ENCODE measurements at places on chromosomes 11 and 22.

GRCh38 chr22:33389936-33390335, 331.8 kb upstream of the SYN3 start:
- peak; percentile 3 for DNase-seq

DNA sequence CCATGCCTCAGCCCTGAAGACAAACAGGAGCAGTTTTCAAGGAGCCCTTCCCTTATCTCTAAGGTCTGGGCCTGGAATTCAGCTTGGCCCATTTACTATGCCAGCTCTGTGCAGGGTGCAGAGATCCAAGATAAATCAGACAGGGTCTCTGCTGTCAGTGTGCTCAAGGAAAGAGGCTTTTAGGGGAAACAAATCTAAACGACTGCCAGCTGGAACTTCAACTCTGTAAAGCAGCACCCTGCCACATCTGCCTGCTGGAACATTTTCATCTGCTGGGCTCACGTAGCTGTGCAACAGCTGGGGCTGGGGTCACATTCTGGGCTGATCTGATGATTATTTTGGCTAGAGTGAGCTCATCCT, 19.8 kb upstream of the EHF start:
- no peak for DNase-seq

- DNase-seq = no peak
These were observed 10.9 kb upstream of the MRPL23 start for GRCh38 chr11:1936072-1936780.

- no peak for DNase-seq
These were observed 79.9 kb upstream of the VPREB1 start for GRCh38 chr22:22164541-22165272.

DNA sequence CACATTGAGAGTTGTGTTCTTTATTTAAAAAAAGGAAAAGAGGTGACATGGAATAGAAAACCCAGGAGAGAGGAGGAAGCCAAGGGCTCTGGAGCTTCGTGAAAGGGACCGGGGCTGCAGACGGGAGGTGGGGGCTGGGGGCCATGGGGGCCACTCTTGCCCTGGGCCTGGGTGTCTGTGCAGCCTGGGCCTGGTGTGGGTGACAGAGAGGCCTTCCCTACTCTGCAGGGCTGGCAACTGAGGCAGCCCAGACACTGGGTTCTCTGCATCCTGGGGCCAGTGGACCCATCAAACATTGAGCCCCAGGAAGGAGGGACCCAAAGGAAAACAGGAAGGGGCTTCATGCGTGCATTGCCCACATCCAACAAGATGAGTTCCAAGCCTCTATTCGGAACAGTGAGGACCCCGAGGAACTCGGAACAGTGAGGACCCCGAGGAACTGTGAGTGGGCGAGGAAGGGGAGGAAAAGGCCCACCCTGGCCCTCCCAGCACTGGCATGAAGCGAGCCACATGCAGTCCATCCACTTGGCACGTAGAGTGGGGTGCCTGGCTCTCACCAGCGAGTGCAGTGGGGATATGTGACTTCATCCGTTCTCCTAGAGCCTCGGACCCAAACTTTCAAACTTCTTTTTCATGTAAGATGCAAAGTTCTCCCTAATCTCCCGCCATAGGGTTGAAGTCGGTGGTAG, 1121.6 kb downstream of the BRD1 start:
- DNase-seq = no peak

DNA sequence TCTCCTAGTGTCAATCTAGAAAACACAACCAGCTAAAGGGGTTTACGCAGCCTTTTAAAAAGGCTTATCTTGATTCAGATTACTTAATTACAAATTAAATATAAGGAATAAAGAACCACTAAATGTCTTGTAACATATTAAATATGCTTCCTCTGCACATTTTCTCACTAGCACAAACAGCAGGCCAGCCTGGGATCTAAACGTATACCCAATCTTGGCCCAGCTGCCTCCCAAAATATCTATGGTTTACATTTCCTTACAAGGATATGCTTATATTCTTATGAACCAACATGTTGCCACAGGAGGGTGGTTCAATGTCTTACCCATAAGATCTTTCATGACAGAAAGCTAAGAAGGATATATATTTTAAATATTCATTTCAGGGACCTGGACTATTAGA, 7.7 kb downstream of the LGR4 start:
- no peak for DNase-seq

GRCh38 chr11:48172818-48173609, 43.6 kb upstream of the OR4B1 start:
- DNase-seq = peak; percentile 69

GRCh38 chr11:44573333-44573732, 7.9 kb downstream of the CD82 start:
- no peak for DNase-seq

- no peak for DNase-seq
These were observed 134.4 kb downstream of the METTL15 start for GRCh38 chr11:28242596-28242995.

GRCh38 chr11:15839061-15839460, 517.3 kb downstream of the SOX6 start:
- no peak for DNase-seq

DNA sequence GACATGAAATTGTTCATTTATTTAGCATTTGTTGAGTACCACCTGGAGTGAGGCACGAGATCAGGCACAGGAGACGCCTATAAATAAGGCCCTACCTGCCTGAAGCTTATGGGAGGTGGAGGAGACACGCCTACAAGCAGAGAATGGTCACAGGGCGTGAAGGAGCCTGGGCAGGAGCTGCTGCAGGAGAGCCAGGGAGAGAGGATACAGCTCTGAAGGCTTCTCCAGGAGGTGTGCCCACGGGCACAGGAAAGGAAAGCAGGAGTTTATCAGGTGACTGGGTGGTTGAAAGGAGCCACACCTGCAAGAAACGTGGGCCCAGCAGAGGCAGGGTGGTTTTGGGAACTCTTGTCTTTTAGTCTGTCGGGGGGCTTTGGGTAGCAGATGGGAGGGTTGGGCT, 70.3 kb downstream of the BMAL1 start:
- no peak for DNase-seq

GRCh38 chr11:70526116-70527045, 128.1 kb downstream of the CTTN start:
- DNase-seq = no peak

- DNase-seq = no peak
These were observed 1.1 kb downstream of the DNAL4 start for GRCh38 chr22:38792833-38793232.

GRCh38 chr11:100939571-100939970, 190.0 kb downstream of the PGR start:
- DNase-seq = peak; percentile 46

GRCh38 chr11:67270256-67271204, 4.3 kb downstream of the GRK2 start:
- DNase-seq = no peak

DNA sequence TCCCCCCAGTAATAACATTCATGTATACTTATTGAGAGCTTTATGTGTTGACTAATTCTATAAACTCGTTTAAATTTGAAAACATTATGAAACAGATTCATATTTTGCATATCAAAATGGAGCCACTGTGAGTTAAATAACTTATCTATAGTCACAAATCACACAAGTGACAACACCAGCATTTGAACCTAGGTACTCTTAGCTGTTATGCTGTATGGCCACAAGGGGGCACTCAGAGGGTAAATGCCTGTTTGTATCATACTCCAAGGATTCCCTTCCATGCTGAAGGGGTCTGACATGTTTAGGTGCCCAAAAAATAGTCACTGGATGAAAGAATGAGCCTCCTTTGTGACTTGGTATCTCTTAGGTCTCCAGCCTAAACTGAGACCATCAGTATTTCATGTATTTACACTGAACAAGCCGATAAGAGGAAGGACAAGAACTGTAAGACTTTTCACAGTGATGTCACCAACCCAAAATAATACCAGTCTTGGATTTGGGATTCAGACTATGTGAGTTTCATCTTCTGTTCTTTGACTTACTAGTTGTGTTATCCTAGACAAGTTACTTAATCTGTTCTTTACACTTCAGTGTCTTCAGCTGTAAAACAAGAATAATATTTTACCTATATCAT, 12.2 kb upstream of the OR52D1 start:
- peak; percentile 57 for DNase-seq

DNA sequence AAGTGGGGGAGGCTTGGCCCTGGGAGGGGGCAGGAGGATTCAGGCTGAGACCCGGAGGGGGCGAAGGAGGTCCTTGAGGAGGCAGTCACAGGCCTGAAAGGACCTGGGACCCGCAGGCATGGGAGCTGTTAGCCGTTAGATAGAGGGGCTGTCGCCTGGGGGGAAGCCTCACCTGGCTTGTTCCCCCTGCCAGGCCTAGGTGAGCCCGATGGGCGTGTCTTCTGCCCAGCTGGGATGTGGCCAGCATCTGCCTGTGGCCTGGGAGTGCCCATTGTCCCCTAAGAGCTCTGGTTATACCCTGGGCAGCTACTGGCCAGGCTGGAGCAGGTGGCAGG, 1.8 kb upstream of the DUSP8 start:
- DNase-seq = no peak
